ENCODE measurements at places on chromosomes 16 and 17. TPM values are rescaled to one million over a fixed set of nuclear protein-coding genes. Genes with fewer than 3 reads are reported as not detected.

- no peak for DNase-seq
Observed at GRCh38 chr17:19322861-19323260, 39.7 kb downstream of the B9D1 start.

DNA sequence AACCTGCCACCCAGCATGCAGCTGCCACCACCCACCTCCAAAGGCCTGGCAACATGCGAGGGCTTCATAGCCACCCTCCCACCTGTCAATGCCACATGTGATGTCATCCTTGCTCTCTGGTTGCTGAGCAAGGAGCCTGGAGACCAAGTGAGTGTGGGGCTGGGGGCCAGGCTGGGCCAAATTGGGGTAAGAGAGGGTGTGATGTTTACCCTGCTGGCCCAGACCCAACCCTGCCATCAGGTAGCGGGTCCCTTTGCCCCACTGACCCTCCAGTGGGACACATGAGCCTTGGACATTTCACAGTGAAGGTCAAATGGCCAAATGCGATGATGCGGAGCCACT lies 8.9 kb downstream of the ALOX15B start:
- no peak for DNase-seq

DNA sequence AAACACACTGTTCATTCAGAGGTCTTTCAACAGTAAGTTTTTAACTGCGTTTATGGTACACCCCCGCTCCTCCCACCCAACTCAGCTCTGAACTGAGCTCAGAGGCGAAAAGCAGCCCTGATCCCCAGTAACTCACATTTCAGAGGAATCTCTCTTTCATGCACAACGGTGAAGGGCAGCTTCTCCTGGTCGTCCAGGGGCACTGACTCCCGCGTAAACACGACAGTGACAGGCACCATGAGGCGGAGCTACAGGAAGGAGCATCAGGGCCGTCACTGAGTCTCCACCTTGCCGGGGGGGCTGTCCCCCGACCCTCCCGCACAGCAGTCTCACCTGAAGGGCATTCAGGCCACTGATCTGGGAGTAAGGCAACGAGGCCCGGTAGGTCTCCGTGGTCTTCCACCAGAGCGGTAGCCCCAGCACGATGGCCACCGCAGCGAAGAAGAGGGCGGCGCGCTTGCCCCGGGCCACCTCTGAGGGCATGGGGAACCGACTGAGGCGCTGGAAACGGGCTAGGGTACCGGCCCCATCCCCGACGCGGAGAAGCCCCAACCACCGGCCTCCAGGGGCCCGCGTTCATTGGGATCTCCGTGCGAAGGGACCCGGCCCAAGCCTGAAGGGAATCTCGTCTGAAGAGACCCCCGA lies 486 bp downstream of the PIGS start:
- no peak for DNase-seq

DNA sequence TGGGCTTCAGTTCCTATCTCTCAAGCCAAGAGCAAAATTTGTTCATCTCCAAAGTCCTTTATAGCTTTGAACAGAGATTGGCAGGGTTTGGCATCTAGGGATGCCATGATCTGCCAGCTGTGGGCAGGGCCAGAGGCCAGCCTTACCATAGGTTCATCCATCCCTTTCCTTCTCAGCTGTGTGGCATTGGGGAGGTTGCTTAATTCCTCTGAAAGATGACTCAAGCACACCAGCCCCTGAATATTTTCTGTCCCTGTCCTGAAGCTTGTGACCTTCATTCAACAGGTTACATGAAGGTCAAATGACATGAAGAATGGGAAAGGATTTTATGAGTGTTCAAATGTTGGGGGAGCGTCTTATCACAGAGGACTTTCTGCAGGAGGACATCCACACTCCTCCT lies 3.4 kb downstream of the MT1G start:
- no peak for DNase-seq

DNA sequence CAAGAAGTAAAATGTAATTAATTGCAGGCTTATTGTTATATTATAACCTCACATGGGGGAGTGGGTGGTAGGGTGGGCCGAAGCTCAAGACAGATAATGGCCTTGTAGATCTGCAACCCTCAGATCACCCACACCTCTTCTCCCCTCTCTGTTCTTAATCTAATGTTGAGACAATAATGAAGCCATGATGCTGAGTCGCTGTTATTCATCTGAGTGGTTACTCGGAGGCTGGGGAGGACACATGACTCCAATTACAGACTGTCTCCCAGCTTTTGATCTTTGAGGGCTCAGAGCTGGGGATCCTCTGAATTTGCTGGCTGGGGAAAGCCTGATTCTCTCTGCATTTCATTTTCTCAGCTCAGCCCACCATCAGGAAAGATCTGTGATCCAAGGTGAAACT lies 275.3 kb downstream of the SHISA9 start:
- no peak for DNase-seq

GRCh38 chr16:21075252-21075651 lies 75.4 kb downstream of the DNAH3 start:
- DNase-seq: no peak

DNA sequence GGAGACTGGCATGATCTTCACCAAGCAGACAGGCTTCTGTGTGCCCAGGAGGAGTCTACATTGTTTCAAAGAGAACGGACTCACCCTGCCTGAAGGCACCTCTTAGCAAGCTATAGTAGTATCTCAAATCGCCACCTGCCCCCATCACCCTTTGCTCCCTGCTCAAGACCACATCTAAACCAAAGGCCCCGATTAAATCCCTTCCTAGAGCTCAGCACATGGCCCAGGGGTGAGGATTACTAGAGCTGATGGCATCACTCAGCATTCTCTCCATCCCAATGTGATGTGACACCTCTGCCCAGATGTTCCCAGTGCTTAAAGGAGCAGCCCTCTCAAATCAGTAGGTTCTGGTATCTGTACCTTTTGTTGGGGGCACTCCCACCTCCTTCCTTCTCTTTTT lies 8.0 kb upstream of the CDC42EP4 start:
- DNase-seq: no peak

DNA sequence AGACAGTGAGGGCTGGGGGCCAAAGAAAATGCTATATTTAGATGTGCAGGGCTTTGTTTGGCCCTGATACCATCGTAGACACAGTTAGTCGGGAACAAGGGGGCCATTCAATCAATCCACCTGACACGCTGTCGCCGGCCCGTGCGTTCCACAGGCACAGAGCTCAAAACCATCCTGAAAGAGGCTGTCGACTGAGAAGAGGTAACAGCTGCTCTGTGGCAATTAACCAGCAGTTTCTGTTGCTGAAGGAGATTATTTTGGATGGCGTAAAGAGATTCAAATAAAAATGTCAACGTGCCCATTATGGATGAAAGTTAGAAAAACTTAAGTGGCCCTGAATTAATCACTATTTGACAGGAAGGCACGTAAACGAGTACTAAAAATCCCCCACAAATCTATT lies 276.2 kb upstream of the IRX5 start:
- DNase-seq: no peak

Gene CENPN
- 15.7 TPM for total RNA-seq

Gene LGALS9B
- not detected for total RNA-seq

Measured in glomerular endothelial cell (primary cell).